ENCODE measurements at places on chromosomes 12 and 14.

DNA sequence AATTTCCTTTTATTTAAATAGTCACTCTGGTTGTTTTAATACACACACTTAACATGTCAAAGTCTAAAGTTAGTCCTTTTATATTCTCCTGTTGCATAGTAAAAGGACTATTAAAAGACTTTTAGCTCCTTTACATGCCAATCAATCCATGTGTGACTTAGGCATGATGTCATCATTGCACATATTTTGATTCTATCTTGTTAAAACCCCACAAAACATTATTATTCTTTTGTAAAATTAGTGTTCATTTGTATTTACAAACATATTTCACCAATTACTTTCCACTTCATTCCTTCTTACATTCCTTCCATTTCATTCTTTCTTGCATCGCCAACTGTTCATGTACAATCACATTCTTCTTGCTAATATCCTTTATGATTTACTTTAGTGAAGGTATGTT lies 39.6 kb downstream of the TC2N start:
- DNase-seq: no peak

DNA sequence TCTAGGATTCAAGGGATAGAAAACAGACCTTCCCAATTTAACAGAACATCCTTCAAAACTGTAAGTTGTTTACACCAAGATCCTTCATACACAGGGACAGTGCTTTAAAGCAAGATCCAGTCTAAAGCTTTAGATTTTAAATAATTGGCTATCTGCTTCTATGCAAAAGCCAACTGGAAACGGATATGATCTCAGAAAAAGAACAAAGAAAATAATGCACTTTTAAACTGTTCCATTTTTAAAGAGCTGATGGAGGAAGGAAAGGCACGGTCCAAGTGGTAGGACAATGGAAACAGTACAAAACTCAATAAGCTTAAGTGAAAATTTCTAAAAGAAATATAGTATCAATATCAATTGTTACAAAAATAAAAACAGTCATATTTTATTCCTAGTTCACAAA lies 27.7 kb downstream of the LRP6 start:
- no peak for DNase-seq

- no peak for DNase-seq
Measured at GRCh38 chr12:70052931-70053497, 190.2 kb upstream of the CNOT2 start.

DNA sequence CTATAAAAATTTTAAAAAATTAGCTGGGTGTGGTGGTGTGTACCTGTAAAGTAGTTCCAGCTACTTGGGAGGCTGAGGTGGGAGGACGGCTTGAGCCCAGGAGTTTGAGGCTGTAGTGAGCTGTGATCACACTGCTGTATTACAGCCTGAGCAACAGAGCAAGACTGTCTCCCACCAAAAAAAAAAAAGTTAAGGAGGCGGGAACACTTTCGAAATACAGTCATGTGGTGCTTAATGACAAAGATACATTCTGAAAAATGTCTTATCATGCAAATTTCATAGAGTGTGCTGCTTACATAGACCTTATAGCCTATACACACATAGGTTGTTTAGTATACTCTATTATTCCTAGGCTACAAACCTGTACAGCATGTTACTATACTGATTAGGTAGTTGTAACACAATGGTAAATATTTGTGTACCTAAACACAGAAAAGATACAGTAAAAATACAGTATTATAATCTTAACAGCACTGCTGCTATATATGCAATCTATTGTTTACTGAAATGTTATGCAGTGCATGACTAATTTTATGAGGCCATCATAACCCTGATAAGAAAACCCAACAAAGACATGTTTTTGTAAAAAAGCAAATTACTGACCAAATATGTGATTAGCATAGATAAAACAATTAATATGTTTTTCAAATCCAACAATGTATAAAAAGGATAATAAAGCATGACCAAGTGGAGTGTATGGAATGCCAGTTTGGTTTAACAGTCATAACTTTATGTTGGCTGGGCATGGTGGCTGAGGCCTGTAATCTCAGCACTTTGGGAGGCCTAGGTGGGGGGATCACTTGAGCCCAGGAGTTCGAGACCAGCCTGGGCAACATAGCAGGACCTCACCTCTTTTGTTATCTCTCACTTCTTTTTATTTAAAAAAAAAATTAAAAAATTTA lies 11.4 kb downstream of the EIF2S1 start:
- DNase-seq: no peak

GRCh38 chr14:84323978-84324377 lies 1206.0 kb upstream of the FLRT2 start:
- DNase-seq: no peak

GRCh38 chr14:92263681-92264080 lies 59.3 kb upstream of the SLC24A4 start:
- DNase-seq: no peak

- no peak for DNase-seq
Measured at GRCh38 chr12:55658635-55659391, 22.1 kb downstream of the OR10P1 start.

- no peak for DNase-seq
Measured at GRCh38 chr12:66232263-66232662, 43.2 kb downstream of the IRAK3 start.

GRCh38 chr14:28966416-28967233 lies 200.0 kb downstream of the FOXG1 start:
- no peak for DNase-seq

- no peak for DNase-seq
Measured at GRCh38 chr14:69848903-69849391, 30.3 kb upstream of the SMOC1 start.

GRCh38 chr12:49990273-49990672 lies 17.5 kb downstream of the AQP6 start:
- no peak for DNase-seq

DNA sequence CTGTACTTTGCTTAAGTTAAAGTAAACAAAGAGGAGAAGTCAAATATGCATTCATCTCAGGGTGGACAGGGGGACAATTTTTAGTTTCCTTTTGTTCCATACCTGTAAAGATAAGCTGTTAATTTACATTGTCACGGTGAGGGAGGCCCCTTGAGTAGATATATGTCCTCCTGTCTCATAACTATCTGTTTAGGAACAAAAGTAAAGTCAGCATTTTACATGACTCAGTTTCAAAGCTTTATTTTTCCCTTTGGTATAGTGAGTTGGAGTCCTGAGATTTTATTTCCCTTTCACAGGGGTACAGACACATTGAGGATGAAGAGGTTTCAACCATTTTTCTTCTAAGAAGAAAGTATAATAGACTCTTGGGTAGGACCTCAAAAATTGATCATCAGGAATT lies 50.1 kb downstream of the TESPA1 start:
- no peak for DNase-seq

- DNase-seq: no peak
Measured at GRCh38 chr12:78167510-78167909, 336.8 kb downstream of the NAV3 start.
